ENCODE measurements at places on chromosomes 13 and 19. TPM values are rescaled to one million over a fixed set of nuclear protein-coding genes. Genes with fewer than 3 reads are reported as not detected.

DNA sequence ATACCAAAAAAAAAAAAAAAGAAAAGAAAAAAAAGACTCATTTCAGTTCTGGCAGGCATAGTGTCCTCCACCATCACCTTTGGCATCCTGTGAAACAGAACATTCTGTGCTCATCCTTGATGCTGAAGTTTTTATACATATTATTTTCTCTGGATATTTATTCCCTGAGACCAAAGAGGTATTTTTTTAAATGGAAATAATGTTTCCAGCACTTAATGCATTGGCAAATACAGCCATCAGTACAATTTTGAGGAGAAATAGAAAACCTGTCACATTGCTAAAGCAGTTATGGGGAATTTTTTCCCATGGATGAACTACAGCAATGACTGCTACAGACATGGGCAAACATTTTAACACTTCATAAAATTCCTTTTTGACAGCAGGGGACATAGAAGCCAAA is 312.4 kb downstream of the DNAJC15 start:
- no peaks in the 10 kb centered on the region for H3K4me1 ChIP-seq

DNA sequence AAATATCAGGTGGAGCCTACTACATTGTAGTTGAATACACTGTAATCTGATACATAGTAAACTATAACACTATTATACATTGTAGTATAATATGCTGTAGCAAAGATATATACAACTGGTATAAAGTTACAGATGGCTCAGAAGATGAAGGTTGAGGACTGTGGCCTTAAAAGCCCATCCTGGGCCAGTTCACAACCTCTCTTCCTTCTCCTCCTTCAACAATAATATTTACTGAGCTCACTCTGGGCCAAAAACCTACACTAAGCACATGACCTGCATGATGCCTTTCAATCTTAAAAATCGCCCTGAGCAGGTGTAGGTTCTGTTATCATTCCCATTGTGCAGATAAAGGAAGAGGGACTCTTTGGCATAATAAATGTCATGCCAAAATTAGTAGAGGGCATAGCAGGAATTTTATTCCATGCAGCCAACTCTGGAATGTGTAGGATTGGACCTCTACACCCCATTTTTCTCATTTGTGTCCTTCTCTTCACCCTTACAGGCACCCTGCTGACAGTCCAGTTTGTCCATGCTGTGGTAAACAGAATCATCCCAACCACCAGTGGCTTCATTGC is 14.6 kb upstream of the SIN3B start:
- H3K27ac ChIP-seq, result no peak overlapping the region
- no peak overlapping the region for H3K4me3 ChIP-seq
- no peaks in the 10 kb centered on the region for H3K27me3 ChIP-seq
- no peak for DNase-seq

- peaks cover 27% of the 10 kb centered on the region for H3K4me1 ChIP-seq
- H3K27me3 ChIP-seq, result no peaks in the 10 kb centered on the region
- peaks cover 4% of the 10 kb centered on the region for H3K36me3 ChIP-seq
- DNase-seq, result no peak
These were observed 34.9 kb downstream of the EPS15L1 start for GRCh38 chr19:16436780-16437332.

DNA sequence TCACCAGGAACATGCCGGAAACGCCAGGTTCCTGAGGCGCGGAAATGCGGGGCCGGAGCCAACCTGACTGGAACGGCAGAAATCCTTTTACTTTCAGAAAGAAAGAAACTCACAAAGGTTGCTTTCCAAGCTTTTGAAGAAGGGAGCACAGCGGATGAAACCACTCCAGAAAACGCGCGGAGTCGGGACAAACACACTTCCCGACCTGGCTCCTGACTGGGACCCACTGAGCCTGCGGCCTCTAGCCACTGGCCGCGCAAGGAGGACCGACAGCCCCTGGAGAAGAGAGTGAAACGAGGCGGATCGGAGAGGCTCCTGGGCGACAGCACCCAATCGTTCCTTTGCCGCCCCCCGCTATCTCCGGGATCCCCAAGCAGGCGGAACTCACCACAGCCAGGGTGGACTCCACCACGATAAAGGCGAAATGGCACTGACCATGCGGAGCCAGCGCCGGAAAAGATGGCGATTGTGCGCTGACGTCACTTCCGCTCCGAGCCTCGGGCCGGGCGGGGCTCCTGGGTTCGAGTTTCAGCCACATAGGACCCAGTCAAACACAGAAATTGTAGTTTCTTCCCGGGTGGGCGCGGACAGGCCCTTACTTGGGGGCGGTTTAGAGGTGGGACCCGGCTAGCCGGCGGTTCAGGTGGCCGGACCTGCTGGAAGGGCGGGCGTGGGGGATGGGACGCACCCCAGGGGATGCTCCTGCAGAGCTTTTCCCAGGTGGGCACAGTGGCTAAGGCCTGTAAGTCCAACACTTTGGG is at the start of gene ZNF121:
Gene ZNF121 (minus strand): TSS at position 432 of the 761 bp plus-strand sequence. CDS start 16,407 bp downstream, outside the sequence.
- no peaks in the 10 kb centered on the region for H3K27me3 ChIP-seq
- DNase-seq, result peak; percentile 82
- H3K4me3 ChIP-seq, result peak within 1 kb of the TSS; percentile 90
- H3K4me1 ChIP-seq, result no peaks in the 10 kb centered on the region
- H3K27ac ChIP-seq, result peak within 1 kb of the TSS; percentile 82
- peaks cover 1% of the 10 kb centered on the region for H3K36me3 ChIP-seq

DNA sequence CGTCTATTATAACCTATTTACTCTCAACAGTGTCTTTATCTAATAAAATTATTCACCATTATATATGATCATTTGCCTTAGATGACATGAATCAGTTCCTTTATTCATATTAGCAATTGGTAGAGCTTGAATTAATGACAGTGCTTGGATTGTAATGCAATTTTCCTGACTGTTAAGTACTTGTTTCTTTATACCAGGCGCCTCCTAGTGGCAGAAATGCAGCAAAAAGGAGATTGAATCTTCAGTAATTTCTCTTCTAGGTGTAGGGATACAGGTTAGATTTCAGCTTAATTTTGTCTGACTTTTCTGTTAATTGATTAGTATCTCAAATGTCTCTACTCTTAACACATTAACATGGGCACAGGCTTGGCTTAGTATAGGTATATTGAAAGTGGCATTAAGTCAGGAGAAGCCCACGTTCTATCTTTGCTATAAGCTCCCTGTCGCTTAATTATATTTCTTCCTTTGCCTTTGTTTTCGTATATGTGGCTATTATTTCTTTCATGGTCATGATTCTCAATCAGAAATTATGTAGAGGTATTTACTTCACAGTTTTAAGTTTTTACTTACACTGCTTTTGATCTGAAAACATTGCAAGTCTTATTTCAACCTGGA is 9.1 kb upstream of the LHFPL6 start:
- no peak overlapping the region for H3K4me3 ChIP-seq
- peaks cover 9% of the 10 kb centered on the region for H3K27me3 ChIP-seq
- H3K36me3 ChIP-seq, result no peaks in the 10 kb centered on the region
- no peak overlapping the region for H3K27ac ChIP-seq

- no peaks in the 10 kb centered on the region for H3K4me1 ChIP-seq
- H3K4me3 ChIP-seq, result no peak overlapping the region
- H3K36me3 ChIP-seq, result peaks cover 41% of the 10 kb centered on the region
These were observed 26.5 kb downstream of the ATP4B start for GRCh38 chr13:113631341-113632095.

GRCh38 chr13:113367771-113368170 is 3.8 kb upstream of the GRTP1 start:
- DNase-seq, result no peak
- no peaks in the 10 kb centered on the region for H3K4me1 ChIP-seq
- H3K27me3 ChIP-seq, result peaks cover 3% of the 10 kb centered on the region
- H3K36me3 ChIP-seq, result no peaks in the 10 kb centered on the region

- DNase-seq, result no peak
- no peak overlapping the region for H3K27ac ChIP-seq
- H3K4me1 ChIP-seq, result no peaks in the 10 kb centered on the region
- H3K36me3 ChIP-seq, result no peaks in the 10 kb centered on the region
- H3K4me3 ChIP-seq, result no peak overlapping the region
- H3K27me3 ChIP-seq, result no peaks in the 10 kb centered on the region
These were observed 246.2 kb downstream of the FOXO1 start for GRCh38 chr13:40420160-40420740.

DNA sequence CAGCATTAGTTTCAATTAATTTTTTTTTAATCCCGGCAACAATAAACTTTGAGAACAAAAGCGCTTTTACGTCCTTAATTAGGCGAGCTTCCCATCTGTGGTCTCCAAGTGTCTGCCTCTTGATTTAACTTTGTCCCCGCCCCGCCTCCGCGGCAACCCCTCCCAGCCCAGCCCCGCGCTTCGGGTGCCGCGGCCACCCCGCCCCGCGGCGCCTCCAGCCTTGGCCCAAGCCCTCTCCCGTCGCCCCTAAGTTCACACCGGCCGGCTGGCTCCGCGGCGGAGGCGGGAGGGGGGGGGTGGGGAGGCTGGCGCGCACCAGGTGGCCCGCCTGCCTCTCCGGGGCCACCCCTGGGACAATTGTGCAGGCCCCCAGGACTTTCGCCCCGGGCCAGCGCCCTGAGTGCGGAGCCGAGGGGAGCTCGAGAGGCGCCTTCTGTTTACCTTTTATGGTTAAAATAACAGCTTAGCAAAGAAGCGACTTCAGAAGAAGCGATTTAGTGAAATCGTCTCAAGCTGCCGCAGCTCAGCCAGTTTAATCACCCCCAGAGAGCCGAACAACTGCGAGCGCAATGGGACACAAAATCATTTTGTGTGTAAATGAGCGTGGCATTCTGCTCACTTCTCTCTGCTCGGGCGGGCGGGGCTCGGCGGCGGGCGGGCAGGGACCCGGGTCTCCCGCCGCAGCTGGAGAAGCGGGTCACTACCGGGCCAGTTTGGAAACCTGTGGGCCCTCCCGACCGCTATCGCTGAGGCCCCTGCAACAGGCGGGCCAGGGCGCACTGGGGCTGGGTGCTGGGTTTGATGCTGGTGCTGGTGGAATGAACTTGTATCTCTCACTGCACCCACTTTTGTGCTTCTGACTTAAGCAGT is 1.4 kb downstream of the KCTD15 start:
- no peaks in the 10 kb centered on the region for H3K27me3 ChIP-seq
- peaks cover 17% of the 10 kb centered on the region for H3K4me1 ChIP-seq
- DNase-seq, result peak; percentile 49
- H3K36me3 ChIP-seq, result peaks cover 2% of the 10 kb centered on the region

GRCh38 chr13:30308548-30308947 is 1.2 kb upstream of the KATNAL1 start:
- H3K4me3 ChIP-seq, result no peak overlapping the region
- DNase-seq, result no peak
- no peak overlapping the region for H3K27ac ChIP-seq
- peaks cover 30% of the 10 kb centered on the region for H3K4me1 ChIP-seq
- H3K36me3 ChIP-seq, result no peaks in the 10 kb centered on the region
- H3K27me3 ChIP-seq, result no peaks in the 10 kb centered on the region

DNA sequence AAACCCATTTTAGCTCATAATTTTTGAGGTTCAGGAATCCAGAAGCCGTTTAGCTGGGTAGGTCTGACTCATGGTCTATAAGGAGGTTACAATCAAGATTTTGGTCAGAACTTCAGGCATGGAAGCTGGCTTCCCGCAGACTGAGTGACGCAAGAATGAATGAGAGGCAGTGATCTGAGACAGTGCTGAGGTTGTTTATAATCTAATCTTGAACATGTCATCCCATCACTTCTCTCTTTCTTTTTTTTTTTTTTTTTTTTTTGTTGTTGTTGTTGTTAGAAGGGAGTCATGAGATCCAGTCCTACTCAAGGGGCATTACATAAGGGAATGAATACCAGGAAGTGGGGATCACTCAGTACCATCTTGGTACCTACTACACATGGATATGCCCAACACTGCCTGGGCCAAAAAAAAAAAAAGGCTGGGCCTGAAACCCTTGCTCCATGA is 217.4 kb downstream of the DLEU7 start:
- no peak overlapping the region for H3K27ac ChIP-seq
- H3K27me3 ChIP-seq, result no peaks in the 10 kb centered on the region
- H3K4me3 ChIP-seq, result no peak overlapping the region
- DNase-seq, result no peak
- no peaks in the 10 kb centered on the region for H3K4me1 ChIP-seq

- H3K4me1 ChIP-seq, result no peaks in the 10 kb centered on the region
- no peak overlapping the region for H3K27ac ChIP-seq
- H3K36me3 ChIP-seq, result no peaks in the 10 kb centered on the region
- no peak for DNase-seq
- H3K4me3 ChIP-seq, result no peak overlapping the region
- peaks cover 13% of the 10 kb centered on the region for H3K27me3 ChIP-seq
These were observed 17.4 kb downstream of the LEUTX start for GRCh38 chr19:39796000-39796498.

GRCh38 chr13:31798189-31798588 is 58.9 kb downstream of the RXFP2 start:
- H3K4me1 ChIP-seq, result peaks cover 14% of the 10 kb centered on the region
- H3K27ac ChIP-seq, result no peak overlapping the region
- H3K4me3 ChIP-seq, result no peak overlapping the region
- H3K27me3 ChIP-seq, result peaks cover 11% of the 10 kb centered on the region

DNA sequence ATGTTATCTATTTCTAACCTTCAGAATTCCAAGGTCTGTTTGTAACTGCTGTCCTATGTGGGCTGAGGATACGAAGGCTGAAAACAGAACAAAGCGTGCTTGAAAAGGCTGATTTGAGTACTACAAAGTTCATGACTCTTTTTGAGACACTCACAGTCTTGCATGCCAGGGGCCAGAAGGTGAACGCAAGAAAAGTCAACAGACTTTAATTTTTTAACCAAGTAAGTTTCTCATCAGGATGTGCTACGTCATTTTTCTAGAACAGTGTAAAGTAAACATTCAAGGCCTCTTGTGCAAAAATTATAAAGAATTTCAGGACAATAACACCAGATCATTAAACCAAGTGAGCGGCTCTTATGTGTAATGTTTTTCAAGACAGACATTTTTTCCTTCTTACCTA is 163.5 kb downstream of the COG6 start:
- peak; percentile 97 for DNase-seq
- no peaks in the 10 kb centered on the region for H3K27me3 ChIP-seq
- H3K4me1 ChIP-seq, result peaks cover 17% of the 10 kb centered on the region
- H3K27ac ChIP-seq, result peak overlapping the region; percentile 74
- no peak overlapping the region for H3K4me3 ChIP-seq

DNA sequence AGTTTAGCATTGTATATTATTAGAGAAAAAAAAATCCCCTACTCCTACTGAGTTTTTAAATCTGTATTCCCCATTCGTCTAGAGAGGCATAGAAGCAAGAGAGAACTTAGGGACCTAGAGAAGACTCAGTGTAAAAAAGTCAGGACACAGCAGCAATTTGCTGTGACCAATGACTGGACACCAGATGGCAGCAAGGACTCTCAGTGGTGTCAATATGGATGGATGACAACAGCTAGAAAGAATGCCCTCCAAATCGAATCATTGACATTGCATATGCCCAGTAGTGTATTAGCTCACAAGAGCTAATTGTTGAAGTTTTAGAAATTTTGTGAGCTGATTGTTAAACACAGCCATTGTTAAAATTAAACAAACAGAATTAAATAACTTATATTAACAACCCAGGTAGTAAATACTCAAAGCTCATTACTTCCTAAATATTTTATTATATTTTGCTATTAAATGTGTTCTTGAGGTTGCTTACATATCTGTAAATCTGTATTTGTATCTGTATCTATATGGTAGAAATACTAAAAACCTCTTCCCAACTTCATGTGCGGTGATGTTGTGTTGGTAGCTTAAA is 43.9 kb downstream of the SIAH3 start:
- peak; percentile 63 for DNase-seq
- H3K27me3 ChIP-seq, result peaks cover 4% of the 10 kb centered on the region
- H3K4me3 ChIP-seq, result no peak overlapping the region
- no peaks in the 10 kb centered on the region for H3K4me1 ChIP-seq

The FUT1 gene
- total RNA-seq, result 5.2 TPM

The IGLON5 gene
- total RNA-seq, result not detected

The CGB8 gene
- not detected for total RNA-seq

The ZNF471 gene
- 3.1 TPM for total RNA-seq
